A549 (cell line): ENCODE measurements at places on chromosomes 5 and 9.

DNA sequence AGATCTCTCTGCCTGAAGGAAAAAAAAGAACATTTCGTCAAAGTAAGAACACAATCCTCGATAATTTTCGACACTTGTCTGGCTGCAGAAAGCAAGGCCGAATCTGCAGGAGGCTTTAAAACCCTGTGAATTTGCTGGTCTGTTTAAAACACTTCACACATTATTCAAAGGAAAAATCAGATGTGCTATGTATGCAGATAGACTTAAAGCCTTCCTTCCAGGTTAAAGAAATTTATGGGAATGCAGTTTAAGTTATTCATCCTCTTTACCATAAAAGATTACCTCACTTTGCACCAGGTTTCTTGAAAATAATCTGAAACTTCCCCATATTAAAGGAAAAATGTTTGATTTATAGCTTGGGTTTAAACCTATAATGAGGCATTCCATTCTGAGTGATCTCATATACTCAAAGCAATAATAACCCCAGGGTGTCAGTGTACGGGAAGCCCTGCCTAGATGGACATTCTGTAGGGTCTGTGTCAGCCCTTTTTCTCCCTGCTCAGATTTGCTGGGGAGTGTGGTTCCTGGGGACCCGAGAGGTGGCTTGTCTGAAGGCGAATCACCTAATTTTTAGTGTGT is 323.5 kb upstream of the SLC24A2 start:
- DNase-seq = no peak

DNA sequence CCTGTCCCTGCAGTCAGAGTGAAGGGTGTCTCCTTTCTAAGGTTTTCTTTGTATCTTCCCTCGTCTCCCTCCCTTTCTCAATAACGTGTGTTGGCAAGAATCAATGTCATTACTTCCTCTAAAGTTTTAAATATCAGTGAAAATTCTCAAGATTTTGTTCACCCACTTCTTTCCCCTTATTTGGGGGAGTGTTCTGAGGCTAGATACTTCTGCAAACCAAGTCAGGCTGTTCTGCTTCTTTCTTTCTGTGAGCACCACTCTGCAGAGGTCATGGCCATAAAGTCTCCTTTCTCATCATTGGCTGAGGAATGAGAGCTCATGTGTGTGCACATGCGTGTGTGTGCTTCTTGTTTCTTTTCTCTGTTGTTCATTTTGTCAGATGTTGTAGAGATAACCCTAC is 26.6 kb upstream of the SPATA31C2 start:
- DNase-seq = no peak

- DNase-seq = no peak
These were observed 86.6 kb downstream of the ZNF608 start for GRCh38 chr5:124659798-124660197.

GRCh38 chr5:149453618-149454415 is 74.7 kb upstream of the IL17B start:
- DNase-seq = no peak

GRCh38 chr5:179568721-179569120 is 18.4 kb downstream of the RUFY1 start:
- no peak for DNase-seq

DNA sequence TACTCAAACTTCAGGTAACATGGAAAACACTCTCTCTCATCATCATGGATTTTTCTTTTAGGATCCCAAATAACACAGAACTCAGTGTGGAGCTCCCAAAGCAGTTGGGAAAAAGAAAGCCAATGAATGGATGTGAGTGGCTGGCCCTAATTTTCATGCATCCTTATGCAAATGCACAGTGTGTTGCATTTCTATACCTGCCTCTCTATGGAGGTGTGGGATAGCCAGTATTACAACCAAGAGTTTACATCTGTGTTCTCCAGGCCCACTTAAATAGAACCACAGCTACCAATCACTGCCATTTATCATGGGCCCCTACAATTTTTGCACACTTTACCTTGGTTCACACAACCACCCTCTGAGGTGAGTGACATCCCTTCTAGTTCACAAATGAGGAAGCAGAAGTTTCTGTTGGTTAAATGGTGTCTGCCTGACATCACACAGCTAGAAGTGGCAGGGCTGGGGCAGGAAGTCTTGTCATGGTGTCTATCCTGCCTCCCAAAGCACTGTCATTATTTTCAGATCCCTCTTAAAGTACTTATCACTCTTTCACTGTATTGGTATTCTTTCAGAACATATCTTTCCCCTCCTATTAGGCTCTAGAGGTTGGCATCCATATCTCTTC is 17.3 kb downstream of the MAMDC2 start:
- no peak for DNase-seq

DNA sequence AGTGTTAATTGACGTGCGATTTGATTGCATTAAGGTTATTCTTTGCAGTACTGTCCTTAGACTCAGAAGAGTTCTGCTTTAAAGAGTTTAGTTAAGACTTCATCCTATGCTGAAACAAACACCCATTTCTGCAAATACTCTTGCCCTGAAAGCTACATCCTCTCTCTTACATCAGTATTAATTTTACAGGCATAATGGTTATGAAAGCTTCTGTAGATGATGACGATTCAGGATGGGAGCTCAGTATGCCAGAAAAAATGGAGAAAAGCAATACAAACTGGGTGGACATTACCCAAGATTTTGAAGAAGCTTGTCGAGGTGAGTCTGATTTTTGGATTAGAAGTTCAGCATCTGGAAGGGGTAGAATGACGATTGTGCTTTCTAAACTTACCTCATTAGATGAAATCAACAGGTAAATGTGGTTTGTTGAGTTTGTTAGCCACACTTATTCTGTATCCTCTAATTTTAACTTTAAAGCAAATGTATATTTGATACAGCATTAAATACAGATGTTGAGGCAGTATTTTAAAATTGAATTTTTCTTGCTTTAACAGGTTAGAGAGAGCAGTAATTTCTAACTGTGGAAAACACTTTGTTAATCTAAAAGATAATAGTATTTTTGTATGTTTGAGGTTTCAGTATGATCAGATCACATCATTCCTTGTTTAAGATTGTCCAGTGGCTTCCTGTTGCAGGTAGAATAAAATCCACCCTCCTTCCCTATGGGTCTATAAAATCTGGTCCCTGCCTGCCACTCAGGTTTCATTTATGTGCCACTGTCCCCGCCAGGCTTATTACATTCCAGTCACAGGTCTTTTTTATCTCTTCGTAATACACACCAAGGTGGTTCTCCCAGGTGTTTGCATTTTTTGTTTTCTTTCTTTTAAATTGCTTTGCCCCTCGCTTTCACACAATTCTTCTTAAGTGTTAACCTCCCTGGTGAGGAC is 1.3 kb downstream of the NAA35 start:
- DNase-seq = no peak

DNA sequence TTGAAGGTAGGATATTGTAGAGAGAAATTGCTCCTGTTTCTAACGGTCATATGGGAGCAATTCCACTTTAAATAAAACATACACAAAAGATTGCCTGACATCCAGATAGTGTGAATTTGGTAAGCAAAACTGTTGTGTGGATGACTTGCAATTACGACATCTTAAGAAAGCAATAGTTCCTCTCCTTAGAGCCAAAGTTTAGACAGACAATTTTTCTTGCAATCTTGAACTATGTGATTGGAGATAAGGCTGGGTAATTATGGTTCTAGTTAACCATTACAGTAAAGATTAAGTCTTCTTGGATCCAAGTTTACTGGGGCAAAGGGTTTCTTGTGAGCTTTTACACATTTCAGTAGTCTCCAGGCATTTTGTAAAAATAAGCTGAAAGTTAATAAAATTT is 1080.6 kb upstream of the CDH6 start:
- no peak for DNase-seq

GRCh38 chr9:137705443-137705863 is 86.6 kb downstream of the EHMT1 start:
- no peak for DNase-seq

DNA sequence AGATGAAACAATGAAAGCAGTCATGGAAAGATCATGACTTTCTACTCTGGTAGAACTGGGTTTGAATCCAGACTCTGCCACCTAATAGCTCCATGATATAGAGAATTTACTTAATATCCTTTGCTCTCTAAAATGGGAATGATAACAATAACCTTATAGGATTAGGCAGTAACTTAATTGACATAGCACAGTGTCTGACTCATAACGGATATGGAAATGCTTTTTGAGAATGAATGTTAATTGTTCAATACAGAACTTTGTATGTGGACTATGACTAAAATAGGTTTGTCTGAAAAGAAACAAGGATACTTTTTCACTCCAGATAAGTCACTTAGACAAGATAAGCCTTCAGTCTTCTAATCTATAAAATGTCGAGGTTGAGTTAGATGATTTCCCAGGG is 330.7 kb downstream of the PTPRD start:
- no peak for DNase-seq

DNA sequence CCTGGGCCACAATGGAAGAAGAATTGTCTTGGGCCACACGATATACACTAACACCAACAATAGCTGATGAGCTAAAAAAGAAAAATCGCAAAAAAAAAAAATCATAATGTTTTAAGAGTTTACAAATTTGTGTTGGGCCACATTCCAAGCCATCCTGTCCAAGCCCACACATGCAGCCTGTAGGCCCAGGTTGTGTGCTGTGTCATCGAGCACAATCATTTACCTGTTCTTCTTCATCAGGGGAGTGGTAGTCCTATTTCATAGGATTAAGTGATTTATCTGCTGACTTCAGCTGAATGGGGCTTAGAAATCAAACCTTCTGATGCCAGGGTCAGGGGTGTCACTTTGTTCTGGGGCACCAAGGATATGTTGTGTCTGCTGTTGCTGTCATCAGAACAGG is 44.6 kb upstream of the ELL2 start:
- no peak for DNase-seq

- DNase-seq = peak; percentile 69
These were observed 100.4 kb downstream of the TTLL11 start for GRCh38 chr9:121992571-121993212.

- peak; percentile 58 for DNase-seq
These were observed 39.0 kb upstream of the OSMR start for GRCh38 chr5:38806775-38807258.

DNA sequence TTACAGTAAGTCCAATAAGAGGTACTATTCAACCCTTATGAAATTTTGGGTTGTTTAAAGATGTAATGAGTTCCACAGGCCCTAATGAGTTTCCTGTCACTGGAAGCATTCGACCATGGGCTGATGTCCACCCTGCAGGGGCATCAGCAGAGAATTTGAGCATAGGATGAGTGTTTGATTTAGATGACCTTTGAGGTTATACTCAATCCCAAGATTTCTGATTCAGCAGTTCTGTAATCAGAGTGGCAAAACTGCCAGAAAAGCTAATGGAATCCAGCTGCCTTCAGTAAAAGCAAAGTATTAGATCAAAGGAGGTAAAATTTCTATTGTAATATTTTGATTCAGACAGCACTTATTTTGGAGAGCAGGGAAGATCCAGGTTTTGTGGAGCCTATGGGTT is 68.3 kb downstream of the COX7C start:
- DNase-seq = no peak

DNA sequence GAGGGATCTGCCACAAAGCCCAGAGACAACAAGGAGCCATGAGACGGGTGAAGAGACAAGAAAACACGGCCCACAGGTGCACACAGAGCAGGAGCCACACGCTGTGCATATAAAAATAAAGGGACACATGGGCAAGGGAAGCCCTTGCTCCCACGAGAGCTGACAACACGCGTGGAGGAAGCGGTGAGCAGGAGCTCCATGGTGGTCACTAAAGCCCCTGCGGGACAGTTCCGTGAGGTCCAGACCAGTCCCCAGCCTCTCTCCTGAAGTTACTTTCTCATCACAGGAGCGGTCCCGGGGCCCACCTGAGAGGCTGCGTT is 90.7 kb downstream of the CAMSAP1 start:
- no peak for DNase-seq

DNA sequence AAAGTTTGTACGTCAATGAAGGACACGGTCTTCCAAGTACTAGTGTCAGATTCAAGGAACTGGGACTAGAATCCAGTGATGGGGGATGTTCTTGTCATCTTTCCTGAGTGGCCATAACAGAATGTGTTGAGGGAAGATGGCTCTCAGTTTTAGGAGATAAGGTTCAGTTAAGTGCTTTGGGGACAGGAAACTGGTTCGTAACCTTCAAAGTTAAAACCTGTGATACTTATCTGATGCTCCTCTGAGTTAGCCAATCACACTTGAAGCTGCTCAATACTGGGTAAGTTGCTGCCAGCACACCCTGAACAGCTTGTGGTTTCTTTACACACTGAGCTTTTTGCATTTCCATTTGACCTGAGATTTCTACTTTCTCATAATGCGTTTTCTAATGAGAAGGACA is 64.4 kb downstream of the PIK3R1 start:
- no peak for DNase-seq

GRCh38 chr5:161098516-161098915 is 246.5 kb upstream of the ATP10B start:
- DNase-seq = no peak

DNA sequence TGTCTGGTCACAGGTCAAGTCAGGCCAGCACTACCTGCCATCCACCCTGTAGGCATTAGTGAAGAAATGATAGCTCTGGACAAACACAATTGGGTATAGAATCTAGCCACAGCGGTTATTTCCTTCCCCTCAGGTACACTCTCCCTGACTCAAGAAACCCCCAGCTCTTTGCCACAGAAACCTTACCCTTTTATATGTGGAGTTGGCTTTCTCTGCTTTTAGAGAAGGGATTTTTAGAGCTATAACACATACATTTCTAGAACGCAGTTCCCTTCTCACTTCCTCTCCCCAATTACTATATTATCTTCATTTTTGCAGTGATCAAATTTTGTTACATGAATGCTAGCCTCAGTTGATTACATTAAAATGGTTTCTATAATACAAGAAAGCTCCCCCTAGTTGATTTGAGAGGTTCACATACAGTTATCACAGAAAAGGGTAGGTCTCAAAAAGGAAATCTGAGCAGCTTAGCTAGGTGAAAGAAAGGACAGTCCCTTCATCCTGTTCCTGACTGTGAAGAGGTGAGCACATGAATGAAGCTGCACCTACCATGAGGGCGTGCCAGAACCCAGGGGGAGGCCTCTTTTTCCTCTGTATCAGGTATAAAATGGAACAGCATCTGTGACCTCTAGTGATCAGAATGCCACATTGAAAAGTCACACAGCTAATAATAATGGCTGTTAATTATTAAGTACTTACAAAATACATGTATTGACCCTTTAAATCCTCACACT is 425.6 kb downstream of the KIAA0825 start:
- no peak for DNase-seq
